PC-3 (cell line): ENCODE measurements at places on chromosomes 5 and 9. TPM values are rescaled to one million over a fixed set of nuclear protein-coding genes. Genes with fewer than 3 reads are reported as not detected.

DNA sequence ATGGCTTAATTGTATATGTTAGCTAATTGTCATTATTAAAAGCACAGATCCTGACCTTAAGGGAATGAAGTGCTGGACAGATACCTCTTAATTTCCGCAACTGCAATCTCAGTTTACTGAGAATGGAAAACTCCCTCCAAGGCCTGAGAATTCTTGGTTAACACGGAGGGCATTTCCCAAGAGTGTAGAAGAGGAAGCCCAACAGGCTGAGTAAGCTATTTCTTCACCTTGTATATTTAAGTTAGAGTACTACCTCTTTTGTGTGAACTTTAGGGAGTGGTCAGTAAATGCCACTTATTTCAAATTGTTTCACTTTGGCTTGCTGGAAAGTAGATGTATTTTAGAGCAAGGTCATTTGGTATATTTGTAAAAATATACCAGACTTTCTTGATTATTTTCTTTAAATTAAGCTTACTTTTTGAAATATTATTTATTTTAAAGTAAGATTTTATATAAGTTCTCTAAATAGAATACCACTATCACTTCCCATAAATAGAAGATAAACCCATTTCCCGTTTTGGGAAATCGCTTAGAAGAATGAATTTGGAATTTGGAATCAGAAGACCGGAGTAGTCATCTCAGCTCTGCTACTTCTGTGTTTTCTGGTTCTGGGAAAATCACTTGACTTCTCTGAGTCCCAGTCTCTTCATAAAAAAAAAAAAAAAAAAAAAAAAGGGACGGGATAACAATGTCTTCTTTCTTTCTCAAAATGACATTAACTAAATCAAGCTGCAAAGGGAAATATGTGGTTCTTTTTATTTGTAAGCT lies 26.0 kb upstream of the C9orf72 start:
- no peak overlapping the region for H3K27ac ChIP-seq
- no peak overlapping the region for H3K4me3 ChIP-seq
- DNase-seq: no peak
- H3K27me3 ChIP-seq: no peaks in the 10 kb centered on the region
- H3K4me1 ChIP-seq: no peaks in the 10 kb centered on the region
- H3K36me3 ChIP-seq: no peaks in the 10 kb centered on the region

GRCh38 chr5:142683881-142684505 lies 1.9 kb downstream of the FGF1 start:
- no peak overlapping the region for H3K27ac ChIP-seq
- H3K4me3 ChIP-seq: no peak overlapping the region
- DNase-seq: no peak
- peaks cover 25% of the 10 kb centered on the region for H3K4me1 ChIP-seq

The ATP10B gene
- not detected in 2 replicates for total RNA-seq

DNA sequence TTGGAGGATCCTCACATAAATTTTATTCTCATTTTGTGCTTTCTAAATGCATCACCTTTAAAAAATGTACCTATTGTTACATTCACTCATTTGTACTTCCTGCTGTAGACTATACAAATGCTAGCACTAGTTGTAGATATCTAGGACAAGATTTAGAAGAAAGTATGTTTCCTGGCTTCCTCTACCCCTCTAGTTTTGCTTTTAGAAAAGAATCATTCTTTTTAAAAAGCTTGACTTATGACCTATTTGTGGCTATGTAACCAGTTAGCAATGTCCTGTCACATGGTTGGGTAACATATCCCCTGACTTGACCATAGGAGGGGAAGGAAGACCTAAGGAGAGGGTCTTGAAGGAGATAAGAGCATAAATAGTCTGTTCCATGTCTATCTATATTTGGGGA lies 13.3 kb downstream of the CAMK4 start:
- no peak for DNase-seq
- H3K27ac ChIP-seq: no peak overlapping the region
- peaks cover 81% of the 10 kb centered on the region for H3K27me3 ChIP-seq

DNA sequence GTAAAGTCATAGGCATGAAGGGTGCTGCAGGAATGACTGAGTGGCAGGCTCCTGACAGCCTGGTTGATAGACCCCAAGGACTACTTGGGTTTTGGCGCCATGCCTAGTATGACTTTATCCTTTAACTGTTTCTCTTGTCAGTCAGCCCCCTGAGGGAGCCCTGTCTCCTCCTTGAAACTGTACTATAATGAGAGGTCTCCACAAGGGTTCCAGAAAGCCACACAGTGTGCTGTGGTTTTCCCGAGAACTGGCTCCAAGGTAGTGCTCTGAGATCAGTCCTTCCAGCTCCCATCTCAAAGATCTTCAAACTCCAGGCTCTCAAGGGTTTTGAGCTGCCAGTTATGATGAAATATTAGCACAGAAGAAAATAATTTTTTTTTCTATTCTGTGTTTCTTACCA lies 26.7 kb upstream of the TNC start:
- no peaks in the 10 kb centered on the region for H3K36me3 ChIP-seq
- no peak overlapping the region for H3K4me3 ChIP-seq

DNA sequence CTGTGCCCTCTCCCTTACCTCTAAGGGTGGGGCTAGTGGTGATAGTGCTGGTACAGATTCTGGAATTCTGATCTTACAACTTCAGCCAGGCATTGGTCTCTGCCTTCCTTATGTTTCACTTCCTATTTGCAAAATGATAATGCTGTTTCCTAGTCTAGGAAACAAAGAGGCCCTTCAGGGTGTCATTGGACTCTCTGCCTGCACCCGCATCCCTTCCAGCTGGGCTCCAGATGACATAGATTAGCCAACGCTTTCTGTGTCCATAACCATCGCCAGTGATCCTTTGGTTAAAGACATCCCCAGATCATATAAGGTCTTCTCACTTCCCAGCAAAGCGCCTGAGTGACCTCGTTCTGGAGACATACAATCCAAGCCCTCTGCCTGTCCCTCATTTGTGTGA lies 180.7 kb downstream of the ERCC6L2 start:
- H3K27ac ChIP-seq: no peak overlapping the region
- peaks cover 3% of the 10 kb centered on the region; the same call in 1 of the 2 replicates for H3K4me1 ChIP-seq
- DNase-seq: no peak
- no peaks in the 10 kb centered on the region for H3K36me3 ChIP-seq
- H3K27me3 ChIP-seq: no peaks in the 10 kb centered on the region
- H3K4me3 ChIP-seq: no peak overlapping the region

- peak overlapping the region; percentile 7; the same call in 1 of the 2 replicates for H3K27ac ChIP-seq
- H3K4me3 ChIP-seq: no peak overlapping the region
- peaks cover 19% of the 10 kb centered on the region; the same call in 1 of the 2 replicates for H3K4me1 ChIP-seq
- H3K36me3 ChIP-seq: no peaks in the 10 kb centered on the region
Observed at GRCh38 chr9:1296331-1296730, 246.2 kb downstream of the DMRT2 start.

The CAVIN4 gene
- 0.95 and 1.0 TPM in 2 replicates for total RNA-seq

DNA sequence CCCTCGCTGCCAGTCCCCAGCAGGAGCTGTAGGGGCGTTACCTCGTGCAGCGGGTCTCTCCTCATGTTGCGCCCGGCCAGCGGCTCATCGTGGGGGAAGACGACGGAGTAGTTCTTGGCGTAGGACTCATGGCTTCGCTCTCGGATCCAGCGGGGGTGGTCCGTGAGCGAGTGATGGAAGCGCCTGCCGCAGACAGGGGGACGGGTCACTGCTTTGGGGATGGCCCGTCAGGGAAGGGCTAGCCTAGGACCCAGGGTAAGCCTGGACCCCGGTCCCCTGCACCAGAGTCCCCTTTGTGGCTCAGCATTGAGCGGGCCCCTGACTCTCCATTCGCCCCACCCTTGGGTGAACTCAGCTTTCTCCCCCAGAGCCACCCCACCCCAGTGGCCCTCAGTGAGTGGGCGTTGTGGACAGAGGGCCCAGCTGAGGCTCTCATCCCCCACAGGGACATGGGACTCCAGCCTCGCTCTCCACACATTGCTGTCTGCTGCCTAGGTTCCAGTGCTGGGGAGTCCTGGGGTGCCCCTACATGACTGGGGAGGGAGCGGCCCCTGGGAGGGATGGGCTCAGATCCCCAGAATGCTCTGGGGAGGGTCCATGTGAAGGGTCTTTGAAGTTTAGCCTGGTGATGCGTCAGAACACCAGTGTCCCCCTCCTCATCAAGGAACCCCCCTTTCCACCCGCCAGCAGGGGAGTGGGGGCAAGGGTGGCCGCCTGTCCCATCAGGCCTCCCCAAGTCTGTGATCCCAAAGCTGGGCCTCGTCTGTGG lies 29.7 kb downstream of the SARDH start:
- no peak overlapping the region for H3K27ac ChIP-seq
- no peaks in the 10 kb centered on the region for H3K4me1 ChIP-seq
- no peaks in the 10 kb centered on the region for H3K27me3 ChIP-seq
- no peak overlapping the region for H3K4me3 ChIP-seq
- H3K36me3 ChIP-seq: no peaks in the 10 kb centered on the region
- DNase-seq: no peak

The UBQLN1 gene
- 105 and 111 TPM in 2 replicates for total RNA-seq

The PLAC8L1 gene
- 0.95 TPM in 1 of 2 replicates, not detected in the other for total RNA-seq

The TGFBR1 gene
- 9.5 and 13.2 TPM in 2 replicates for total RNA-seq

The FOXD4L5 gene
- total RNA-seq: 0.04 TPM in 1 of 2 replicates, not detected in the other

DNA sequence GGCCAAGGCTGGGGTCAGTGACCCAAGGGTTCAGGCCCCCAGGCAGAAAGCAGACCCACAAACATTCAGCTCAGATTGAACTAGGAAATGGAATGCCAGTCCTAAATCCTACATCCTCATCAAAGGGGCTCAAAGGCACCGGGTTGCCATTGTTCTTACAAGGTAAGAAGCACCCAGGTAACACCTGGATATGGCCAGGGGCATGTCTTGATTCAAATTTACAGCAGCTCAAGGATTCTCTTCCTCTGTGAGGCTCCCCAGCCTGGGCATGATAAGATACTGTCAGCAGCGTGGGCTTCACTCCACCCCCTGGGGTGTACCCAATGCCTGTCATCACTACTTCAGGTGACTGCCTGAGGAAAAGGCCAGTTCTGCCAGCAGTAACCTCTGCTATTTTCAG lies 92.1 kb upstream of the FSTL4 start:
- H3K4me3 ChIP-seq: no peak overlapping the region
- H3K4me1 ChIP-seq: no peaks in the 10 kb centered on the region
- no peaks in the 10 kb centered on the region for H3K27me3 ChIP-seq
- H3K36me3 ChIP-seq: no peaks in the 10 kb centered on the region
- H3K27ac ChIP-seq: no peak overlapping the region

The SPARC gene
- total RNA-seq: 0.86 and 2.7 TPM in 2 replicates

The SCGB3A2 gene
- 0.51 TPM in 1 of 2 replicates, not detected in the other for total RNA-seq

GRCh38 chr9:8234316-8234715 lies 434.7 kb upstream of the DMAC1 start:
- H3K4me3 ChIP-seq: no peak overlapping the region
- no peaks in the 10 kb centered on the region for H3K4me1 ChIP-seq
- H3K27ac ChIP-seq: no peak overlapping the region
- no peak for DNase-seq

DNA sequence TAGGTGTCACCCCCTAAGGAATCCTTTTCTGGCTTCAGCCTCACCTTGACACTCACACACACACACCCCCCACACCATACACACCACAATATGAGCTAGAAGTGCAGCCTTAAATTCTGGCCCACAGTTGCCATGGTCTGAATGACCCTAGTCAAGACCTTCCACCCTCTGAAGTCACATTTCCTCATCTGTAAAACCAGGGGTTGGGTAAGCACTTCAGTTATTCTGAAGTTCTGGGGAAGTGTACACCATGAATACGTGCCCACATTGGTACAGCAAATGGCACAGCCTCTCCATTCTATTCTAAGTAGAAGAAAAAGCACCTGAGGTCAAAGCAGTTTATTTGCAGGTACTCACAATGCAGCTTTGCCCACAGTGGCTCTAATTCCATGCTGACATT lies 372.8 kb upstream of the KLF4 start:
- no peaks in the 10 kb centered on the region for H3K27me3 ChIP-seq
- H3K4me1 ChIP-seq: no peaks in the 10 kb centered on the region
- H3K27ac ChIP-seq: no peak overlapping the region
- no peaks in the 10 kb centered on the region for H3K36me3 ChIP-seq
- no peak for DNase-seq
- H3K4me3 ChIP-seq: no peak overlapping the region
